ENCODE measurements at places on chromosomes 1 and 21.
A peak's percentile ranks its signal among the peaks of the same experiment; 100 is the strongest.

- DNase-seq: peak; percentile 13
Measured at GRCh38 chr21:37073417-37074196, 553 bp downstream of the TTC3 start.

- DNase-seq: peak; percentile 100
Measured at GRCh38 chr21:38277501-38278131, 20.8 kb downstream of the KCNJ15 start.

- peak; percentile 6 for DNase-seq
Measured at GRCh38 chr1:63155437-63155836, 166.9 kb upstream of the FOXD3 start.

DNA sequence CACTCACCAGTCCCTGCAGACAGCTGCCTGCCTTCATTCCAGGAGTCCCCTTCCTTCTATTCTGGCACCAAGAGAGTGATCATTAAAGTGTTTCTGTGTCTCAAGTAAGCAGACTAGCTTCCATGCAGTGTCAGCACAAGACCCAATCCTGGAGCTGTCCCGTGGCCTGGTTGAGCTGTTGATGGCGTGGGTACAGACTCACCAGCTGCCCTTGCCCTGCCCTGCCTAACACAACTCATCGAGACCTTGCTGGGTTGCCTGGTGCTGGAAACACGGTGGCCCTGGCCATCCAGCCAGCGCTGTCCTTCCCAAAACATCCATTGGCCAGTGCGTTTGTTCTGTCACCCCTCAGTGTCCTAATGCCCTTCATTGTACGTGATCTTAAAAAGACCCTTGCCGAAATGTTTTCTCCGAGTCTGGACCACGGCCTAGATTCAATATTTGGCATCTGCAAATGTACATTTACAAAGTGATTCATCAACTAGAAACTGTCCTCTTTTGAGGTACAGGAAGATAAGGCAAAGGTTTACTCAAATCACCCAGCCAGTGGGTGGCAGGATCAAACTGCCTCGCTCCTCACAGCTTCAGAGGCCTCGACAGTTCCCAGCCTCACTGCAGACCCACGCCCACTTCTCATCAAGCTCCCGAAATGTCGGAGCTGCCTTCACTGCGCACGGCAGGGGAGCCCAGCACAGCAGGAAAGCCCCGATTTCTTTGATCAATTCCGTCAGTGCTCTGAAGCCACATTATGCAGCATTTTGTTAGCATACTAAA is 494.2 kb downstream of the KIF26B start:
- no peak for DNase-seq

DNA sequence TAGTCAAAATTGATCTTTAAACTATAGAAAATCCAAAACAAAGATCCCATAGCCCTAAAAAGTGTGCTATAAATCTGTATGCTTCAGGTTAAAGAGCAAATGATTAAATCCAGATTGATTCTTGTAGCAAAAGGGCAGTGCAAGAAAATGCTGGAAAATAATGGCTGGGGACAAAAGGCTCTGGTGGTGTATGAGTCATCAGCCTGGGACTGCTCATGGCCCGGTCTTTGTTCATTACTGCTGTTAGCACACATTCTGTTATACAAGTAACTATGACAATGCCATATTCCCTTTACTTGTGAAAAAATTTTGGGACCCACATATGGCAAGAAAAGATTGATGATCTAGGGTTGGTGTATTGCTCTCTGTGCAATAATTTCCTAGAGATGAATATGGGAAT is 89.1 kb downstream of the RWDD3 start:
- no peak for DNase-seq

DNA sequence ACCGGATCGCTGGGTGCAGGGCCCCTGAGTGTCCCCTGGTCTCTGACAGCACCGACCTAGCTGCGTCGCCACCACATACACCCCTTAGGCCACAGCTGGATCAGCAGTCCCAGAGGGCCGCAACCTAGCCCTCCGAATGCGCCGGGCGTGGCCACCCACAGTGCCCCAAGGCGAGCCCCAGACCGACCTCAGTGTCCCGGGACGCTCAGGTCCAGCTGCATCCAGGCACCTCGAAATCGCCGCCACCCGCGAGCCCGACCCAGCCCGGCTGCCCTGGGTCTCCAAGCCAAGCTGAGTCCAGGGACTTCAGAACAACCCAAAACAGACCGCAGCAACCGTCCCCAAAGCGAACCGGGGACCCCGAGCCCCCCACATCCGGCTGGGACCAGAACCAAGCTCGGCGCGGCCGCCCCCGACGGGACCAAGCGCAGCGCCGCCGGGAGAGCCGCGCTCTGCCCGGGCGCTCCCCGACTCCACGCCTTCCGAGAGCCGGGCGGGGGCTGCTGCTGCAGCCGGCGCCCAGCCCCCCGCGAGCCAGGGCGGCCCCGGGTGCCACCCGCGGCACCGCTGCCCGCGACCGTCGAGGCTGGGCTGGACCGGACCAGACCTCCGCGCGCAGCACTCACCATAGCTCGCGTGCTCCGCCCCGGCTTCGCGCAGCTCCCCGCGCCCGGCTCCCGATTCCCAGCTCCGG is 54.6 kb upstream of the ECE1 start:
- no peak for DNase-seq

DNA sequence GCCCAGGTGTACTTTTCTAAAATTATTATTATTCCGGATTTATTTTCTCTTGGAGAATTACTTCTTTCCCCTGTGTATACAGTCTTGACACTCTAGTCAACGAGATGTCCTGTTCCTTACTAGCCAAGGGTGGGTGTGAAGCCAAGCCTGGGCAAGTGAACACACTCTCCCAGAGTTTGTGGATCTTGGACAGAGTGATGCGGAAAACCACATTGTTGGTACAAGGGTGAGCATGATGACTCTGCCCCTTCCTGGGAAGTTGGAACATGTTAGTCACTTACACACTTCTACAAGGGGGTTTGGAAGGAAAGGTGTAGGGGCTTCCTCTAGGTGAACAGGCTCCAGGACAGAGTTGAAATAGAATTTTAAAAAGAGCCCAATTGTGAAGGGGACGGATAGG is 20.0 kb upstream of the RD3 start:
- peak; percentile 39 for DNase-seq

DNA sequence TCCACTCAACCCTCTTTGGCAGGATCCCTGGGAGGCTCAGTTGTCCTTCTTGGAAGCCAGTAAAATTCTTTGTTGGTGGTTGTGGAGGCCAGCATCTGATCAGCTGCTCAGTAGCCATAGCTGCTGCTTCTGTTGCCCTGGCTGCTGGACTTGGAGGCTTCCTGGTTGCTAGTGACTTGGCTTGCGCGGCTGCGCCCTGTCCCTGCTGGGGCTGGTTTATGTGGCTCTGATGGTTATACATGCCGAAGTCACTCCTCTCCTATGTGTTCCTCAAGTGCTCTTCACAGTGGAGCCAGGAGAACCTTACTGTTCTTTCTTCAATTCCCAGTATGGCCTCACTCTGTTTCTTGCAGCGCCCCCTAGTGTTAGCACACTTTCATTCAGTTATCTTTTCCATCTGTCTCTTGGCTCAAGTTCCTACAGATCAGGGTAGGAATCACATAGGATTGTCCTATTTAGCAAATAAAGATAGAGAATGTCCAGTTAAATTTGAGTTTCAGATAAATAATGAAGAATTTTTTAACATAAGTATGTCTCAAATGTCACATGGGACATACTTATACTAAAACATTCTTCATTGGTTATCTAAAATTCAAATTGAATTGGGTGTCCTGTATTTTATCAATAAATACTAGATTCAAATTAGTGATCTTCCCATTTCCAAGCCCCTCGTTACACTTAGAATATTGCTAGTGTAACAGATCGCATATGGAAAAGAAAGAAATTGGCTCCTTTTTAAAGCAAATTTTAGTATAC is 176.5 kb downstream of the TGFB2 start:
- peak; percentile 47 for DNase-seq

DNA sequence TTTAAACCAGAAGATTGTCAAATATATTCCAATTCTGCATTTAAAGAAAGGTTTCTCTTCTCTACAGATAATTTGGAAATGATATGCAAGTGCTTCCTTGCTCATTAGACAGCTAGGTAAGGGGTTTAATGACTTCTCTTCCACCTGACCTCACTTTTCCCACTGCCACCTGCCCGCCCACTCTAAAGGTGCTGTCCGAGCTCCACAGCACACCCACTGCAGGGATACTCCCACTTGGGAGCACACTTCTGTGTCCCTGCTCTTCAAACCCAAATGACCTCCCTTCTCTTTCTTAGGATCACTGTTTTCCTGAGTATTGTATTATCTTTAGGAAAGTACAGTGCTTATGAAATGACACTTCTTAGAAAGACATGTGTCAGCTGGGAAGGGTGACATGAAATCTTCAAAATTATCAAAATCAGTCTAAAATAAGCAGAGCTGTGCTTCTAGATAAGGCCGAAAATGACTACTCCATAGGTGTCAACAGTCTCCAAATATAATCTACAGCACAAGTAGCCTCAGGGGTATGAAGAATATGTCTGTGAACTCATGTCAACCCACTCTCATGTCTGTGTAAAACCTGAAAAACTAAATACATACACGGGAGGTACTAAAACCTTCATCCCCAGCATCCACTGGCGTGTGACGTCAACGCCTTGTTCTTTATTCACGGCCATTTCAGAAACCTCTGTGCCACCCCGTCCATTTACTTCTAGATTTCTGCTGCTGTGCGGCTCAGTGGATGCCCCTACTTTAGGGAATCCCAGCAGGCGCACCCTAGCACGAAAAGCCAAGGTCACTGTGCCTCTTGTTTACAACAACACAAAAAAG is 71.0 kb downstream of the SLC45A1 start:
- DNase-seq: no peak

- DNase-seq: no peak
Measured at GRCh38 chr1:109751531-109752260, 10.9 kb upstream of the GSTM3 start.

DNA sequence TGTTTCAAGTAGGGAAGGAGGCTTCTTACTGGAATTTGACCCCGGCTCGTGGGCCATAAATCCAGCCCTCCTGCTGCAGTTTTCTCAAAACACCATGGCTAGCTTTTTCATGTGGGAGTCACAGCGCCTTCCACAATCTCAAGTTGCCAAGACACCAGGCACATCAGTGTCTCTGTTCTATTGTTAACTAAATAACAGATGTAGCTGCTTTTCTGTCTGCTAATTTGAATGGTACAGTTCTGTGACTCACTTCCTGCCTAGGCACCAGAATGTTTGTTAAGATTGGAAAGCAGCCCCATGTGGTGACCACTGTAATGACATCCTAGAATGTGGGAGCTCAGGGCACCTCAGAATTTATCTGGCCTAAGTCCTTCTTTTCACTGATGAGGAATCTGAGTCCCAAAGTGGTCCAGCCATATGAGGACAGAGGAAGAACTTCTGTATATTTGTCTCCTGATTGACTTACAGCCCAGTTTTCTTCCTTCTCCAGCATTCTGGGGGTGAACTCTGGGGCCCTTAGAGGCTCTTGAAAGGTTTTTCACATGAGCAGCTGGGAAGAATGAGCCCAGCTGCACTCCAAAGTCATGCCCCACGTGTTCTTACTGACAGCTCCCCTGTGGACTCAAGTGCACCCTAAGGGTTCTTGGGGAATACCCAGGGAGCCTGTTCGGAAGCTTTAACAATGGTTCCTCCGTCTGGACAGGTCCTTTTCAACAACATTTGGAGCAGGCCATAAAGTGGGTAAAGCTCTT is 27.5 kb downstream of the TRIM45 start:
- DNase-seq: peak; percentile 68

DNA sequence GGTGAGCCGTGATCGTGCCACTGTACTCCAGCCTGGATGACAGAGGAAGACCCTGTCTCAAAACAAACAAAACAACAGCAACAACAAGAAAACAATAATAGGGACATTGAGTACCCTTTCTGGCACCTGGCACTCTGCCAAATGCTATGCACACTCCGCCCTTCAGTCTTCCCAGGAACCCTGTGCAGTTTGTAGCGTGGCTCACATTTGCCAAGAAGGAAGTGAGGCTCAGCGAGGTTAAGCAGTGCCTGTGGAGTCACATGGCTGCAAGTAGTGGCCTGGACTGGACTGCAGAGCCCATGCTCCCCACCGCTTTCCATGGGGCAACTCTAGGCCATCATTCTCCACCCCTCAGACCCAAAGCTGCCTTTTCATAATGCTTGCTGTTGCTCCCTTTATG is 5.3 kb upstream of the EVA1B start:
- no peak for DNase-seq

DNA sequence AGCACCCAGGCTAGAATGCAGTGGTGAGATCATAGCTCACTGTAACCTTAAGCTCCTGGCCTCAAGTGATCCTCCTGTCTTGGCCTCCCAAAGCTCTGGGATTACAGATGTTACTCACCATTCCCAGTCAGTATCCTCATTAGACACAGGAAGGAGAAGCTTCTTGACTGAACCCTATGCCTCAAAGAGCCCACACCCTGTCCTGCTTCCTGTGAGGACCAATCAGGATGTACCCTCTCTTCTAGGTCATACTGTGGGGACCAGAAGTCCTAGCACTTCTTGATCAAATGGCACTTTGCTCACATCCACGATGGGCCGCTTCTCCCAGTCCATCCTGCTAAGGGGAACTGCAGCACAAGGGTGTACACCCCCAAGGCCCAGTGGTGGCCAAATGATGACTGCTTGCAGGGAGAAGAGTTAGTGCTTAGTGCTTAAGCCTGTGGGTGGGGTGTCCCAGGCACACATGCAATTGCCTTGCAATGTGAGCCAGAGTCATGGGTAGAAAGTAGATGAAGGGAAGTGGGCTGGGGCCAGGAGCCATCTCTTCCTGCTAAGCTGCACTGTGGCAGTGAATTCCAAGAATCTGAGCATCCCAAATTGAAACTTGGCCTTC is 9.8 kb downstream of the CD34 start:
- no peak for DNase-seq

DNA sequence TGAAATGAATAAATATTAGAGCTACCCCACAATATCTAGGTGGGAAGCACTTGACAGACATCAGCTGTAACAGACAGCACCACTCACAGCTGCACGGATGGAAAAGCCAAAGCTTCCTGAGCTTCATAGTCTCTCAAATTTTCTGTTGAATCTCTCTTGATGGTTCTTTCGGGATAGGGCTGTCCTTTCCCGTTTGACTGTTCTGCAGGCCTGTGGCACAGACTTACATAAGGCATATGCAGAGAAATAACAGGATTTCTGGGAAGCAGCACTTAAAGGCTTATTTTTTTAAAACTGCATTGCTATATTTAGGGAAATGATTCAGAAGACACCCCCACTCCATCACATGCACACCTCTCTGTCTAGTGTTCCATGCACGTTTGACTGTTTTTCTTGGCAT is 77.5 kb downstream of the ZNF648 start:
- DNase-seq: no peak

DNA sequence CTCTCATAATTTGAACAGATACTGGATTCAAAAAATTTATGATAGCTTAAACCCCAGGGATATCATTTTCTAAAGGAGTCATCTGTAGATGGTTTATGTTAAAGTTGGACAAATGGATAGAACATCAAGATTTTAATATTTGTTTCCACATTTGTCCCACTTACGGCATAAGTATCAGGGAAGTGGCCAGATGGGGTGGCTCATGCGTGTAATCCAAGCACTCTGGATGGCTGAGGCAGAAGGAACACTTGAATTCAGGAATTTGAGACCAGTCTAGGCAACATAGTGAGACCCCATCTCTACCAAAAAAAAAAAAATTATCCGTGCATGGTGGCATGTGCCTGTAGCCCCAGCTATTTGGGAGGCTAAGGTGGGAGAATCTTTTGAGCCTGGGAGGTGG is 229.1 kb downstream of the GPR52 start:
- DNase-seq: no peak

GRCh38 chr1:145871994-145872924 is 13.4 kb upstream of the PIAS3 start:
- no peak for DNase-seq

- peak; percentile 60 for DNase-seq
Measured at GRCh38 chr1:183841550-183841949, 36.6 kb downstream of the RGL1 start.
